ENCODE measurements at places on chromosomes 5 and 9.

GRCh38 chr9:7523426-7524043, 276.0 kb downstream of the DMAC1 start:
- no peak for DNase-seq

DNA sequence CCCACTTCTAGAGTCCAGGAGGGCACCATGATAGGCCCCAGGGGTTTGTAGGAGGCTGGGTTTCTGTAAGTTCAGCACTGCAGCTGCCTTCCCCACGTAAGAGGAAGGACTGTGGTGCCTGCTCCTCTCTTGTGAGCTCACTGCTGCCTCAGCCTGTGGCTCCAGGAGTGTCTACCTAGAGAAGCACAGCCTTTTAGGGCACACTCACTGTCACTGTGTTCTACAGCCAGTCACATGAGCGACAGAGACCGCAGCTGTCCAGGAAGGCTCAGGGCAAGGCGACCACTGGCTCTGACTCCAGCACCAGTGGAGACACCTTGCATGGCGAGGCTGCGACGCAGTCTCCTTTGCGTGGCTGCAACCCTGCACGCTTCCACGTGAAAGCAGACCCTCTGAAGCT, 72.8 kb downstream of the OTULIN start:
- no peak for DNase-seq

DNA sequence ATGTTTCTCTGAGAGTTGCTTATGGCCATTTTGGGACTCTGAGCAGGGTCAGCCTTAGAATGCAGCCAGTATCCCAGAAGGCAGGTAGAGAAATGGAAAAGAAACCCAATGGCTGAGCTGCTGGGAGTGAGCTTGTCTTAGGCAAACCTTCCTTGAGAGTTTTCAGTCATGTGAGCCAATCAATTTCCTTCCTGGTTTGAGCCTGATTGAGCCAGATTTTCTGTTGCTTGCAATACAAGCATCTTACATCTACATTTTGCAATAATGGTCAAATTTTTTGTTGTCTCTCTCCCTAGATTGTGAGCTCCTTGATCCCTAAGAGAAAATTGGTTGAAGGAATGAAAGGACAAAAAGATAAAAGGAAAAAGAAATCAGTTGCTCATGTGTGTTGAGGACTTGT, 155.3 kb downstream of the SNX18 start:
- no peak for DNase-seq

DNA sequence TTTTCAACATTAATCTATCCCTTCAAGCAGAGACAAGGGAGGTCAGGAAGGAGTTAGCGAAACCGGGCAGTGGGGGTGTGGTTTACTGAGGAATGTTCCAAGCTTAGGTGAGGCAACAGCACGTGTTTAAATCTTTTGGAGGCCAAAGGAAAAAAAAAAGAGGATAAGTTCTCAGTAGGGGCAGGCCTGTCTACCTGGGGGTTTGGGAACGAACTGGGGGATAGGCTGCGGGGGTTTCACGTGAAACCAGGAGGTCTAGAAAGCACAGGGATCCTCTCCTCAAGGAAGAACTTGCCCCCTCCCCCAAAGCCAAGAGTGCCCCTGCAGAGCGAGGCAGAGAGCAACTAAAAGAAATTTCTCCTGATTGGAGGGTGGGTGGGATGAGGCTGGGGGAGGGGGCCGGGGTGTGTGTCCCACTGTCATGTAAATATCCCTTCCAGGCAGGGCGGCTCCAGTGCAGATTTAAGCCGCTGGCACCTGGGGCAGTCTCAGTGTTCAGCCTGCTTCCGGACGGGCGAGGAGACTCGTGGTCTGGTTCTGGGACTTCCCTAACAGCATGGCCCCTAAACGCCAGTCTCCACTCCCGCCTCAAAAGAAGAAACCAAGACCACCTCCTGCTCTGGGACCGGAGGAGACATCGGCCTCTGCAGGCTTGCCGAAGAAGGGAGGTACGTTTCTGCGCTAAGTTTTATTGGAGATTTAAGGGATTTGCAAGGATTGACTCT, 5.5 kb upstream of the SET start:
- DNase-seq = no peak

DNA sequence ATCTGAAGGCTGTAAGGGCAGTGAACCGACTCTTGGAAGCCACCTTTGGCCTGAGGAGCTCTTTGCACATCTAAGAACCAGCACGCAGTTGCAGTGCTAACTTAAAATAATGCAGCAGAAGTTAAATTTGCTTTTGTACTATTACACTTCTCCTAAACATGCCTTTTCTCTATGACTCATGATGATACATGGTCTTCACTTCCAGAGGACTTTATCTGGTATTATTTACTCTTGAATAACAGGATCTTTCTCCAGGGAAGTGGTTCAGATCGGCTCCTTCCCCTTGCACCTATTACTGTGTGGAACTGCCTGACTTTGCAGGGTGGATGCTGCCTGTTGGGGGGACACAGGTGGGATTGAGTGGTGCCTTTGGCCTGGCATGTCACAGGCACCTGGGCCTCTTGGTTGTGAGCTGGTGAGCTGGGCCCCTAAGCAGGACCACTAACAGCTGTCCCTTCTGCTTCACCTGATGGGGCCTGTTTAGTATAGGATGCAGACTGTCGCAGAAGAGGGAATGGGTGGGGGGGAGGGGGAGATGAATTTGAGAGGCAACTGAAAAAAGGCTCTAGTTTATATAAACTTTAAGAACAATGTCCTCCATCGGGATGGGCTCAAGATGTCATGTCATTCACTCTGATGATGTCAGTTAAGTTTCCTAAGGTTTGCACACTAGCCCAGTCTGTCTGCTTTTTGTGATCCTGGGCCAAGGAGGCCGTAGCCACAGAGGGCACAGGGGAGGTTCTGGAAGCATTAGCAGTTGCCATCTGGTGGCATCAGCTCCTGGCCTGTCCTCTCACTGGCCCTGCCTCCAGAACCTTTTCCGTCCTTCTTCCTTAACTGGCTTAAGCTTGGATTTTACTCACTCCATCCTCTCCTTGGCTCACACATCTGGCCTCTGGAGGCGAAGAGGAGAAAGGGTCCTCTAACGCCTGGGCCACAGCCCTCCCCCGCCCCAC, 33.9 kb upstream of the GABBR2 start:
- DNase-seq = no peak

- DNase-seq = no peak
Observed at GRCh38 chr5:179316111-179316551, 29.1 kb downstream of the ADAMTS2 start.

- DNase-seq = peak; percentile 43
Observed at GRCh38 chr9:86434039-86434726, 80.0 kb upstream of the TUT7 start.

- DNase-seq = no peak
Observed at GRCh38 chr9:72843520-72844439, 109.1 kb downstream of the ALDH1A1 start.

- DNase-seq = no peak
Observed at GRCh38 chr5:142107736-142108431, 695 bp upstream of the NDFIP1 start.

GRCh38 chr5:51138164-51138563, 245.1 kb upstream of the ISL1 start:
- no peak for DNase-seq

DNA sequence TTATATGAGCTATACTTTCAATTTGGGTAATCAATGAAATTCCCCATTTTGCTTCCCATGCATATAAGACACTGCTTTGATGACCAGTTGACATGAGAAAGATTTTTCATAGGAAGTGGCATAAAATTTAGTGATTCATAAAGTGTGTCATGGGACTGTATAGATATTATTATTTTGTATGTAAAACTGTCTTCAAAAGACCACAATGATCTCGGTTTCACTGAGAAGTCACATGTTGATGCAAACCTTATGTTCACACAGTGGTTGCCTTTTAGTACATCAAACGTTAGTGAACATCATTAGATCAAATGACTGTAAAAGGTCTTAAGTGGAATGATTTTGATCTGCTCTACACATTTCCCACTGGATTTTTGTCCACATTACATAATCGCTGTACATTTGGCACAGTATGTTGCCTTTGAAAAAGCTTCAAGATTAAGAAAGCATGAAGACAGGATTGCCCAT, 349.2 kb upstream of the MEF2C start:
- no peak for DNase-seq

DNA sequence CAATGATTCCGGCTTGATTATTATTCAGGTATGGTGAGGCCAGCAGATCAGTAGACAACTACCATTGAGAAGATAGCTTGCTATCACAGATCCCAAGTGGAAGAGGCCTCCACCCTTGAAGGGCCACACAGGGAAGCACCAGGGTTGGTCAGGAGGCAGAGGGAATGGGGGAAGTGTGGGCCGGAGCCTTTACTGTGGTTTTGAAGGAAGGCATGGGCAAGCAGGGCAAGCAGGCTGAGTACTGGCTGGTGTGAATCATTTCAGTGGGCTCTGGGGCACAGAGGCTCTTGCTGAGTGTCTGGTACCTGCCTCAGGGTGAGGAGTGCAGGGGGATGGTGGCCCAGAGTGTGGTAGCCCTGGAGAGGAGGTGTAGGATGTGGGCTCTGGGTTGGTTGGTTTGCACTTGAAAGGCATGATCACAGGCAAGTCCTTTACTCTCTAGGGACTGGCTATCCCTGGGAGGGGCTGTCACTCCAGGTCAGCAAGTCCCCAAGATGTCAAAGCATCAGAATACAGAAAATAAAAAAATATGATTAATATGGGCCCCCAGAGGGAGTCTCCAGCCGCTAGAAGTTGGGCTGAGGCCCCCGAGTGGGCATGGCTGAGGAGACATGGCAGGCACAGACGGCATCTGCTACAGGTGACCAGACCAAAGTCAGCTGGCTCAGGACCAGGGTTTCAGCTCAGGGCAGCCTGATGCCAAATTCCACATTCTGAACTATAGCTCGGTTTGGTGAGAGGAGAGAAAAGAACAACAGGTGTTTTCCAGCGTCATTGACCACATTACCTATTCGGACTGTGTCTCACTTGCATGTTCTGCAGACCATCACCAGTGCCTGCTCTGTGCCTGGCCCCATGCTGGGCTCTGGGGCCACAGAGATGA, 9.7 kb upstream of the SUSD3 start:
- DNase-seq = no peak

GRCh38 chr9:134293611-134294152, 32.6 kb upstream of the RXRA start:
- no peak for DNase-seq

DNA sequence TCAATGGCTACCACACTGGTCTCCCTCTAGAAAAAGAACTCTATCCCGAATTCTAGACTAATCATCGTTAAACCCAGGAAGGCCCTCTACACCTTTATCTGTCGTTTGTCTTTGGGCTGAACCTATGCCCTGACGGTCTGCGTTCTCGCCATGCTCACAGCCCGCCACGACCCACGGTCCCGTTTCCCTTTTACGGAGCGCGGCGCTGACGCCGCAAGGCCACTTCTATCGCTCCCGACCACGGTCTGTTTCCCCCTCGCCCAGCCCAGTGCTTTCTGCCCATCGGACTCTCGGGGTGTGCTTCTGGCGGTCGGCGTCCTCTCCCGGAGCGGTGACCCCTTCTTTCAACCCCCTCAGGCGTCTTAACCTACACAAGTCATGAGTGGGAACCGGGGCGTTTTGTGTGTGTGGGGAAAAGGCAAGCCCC, 974 bp downstream of the C9orf40 start:
- peak; percentile 14 for DNase-seq

GRCh38 chr5:111143910-111144309, 51.8 kb downstream of the WDR36 start:
- peak; percentile 96 for DNase-seq

DNA sequence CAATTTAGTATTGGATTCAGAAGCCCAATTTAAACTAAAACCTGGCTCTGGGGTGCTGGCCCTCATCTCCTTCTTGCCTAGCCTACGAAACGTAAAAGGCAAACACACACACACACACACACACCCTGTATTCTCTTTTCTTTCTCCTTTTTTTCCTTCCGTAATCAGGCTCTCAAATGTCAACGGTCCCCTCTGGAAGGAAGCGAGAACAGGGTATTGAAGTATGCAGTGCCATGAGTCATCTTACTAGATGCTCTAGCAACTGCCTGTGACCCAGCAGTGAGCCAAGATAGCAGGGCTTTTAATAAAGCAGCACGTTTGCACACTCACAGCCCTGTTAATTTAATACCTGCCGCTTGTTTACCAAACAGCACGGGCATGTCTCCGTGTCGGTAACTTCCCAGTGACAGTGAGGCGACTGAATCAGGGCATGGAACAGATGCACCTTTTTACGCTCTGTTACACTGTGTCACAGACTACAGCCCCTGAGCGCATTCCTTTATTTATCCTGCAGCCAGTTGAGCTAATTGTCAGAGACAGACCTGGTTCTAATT, 243.8 kb downstream of the BNC2 start:
- peak; percentile 89 for DNase-seq

- no peak for DNase-seq
Observed at GRCh38 chr5:146703899-146704298, 174.7 kb downstream of the PPP2R2B start.

- DNase-seq = no peak
Observed at GRCh38 chr9:105171589-105171988, 72.9 kb upstream of the SLC44A1 start.

DNA sequence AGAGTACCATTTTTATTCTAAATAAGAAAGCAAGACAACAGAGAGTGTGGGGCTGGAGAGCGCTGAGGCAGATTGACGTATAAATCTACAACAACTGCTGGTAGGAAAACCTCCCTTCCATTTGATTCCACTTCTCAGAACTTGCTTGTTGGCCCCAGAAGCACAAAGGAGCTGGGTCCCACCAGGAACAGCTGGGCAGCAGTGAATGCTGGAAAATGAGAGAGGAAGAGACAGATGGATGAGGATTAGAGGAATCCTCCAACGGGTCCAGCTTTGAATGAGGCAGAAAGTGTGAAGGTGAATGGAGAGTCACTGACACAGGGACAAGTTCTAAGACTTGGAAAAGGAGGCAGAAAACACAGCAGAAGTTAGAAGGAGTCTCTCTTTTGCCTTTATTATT, 14.8 kb downstream of the TAS2R1 start:
- no peak for DNase-seq

DNA sequence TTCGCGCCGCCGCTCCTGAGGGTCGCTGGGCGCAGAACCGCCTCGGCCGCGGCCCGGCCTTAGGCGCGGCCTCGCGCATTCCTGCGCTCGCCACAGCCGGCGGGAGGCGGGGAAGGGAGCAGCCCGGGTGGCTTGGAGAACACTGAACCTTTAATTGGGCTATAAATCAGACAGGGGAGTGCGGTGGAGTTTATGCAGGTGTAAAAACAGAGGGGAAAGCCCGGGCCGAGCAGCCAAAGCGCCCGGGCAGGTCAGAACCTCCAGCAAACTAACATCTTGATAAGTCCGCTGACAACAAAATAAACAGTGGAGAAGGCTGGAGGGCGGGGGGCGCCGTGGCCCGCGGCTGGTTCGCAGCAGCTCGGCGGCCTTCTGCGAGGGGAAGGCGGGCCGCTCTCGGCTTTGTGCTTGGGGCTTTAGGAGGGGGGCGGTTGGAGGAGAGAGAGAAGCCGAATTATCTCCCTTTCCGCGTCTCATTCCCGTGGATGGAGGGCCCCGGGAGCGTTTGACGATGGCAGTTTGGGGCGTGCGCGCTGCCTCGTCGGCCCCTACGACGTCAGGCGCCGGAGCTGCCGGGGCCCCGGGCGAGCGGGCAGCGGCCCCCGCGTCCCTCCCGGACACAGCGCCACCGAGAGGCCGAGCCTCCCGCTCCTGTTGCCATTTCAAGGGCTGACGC, 11.3 kb downstream of the FOXD1 start:
- DNase-seq = peak; percentile 53

GRCh38 chr5:173954671-173955521, 34.1 kb upstream of the C5orf47 start:
- DNase-seq = peak; percentile 21
